Cortex of kidney (tissue), 1 donor: ENCODE measurements at places on chromosomes 7 and 10.

DNA sequence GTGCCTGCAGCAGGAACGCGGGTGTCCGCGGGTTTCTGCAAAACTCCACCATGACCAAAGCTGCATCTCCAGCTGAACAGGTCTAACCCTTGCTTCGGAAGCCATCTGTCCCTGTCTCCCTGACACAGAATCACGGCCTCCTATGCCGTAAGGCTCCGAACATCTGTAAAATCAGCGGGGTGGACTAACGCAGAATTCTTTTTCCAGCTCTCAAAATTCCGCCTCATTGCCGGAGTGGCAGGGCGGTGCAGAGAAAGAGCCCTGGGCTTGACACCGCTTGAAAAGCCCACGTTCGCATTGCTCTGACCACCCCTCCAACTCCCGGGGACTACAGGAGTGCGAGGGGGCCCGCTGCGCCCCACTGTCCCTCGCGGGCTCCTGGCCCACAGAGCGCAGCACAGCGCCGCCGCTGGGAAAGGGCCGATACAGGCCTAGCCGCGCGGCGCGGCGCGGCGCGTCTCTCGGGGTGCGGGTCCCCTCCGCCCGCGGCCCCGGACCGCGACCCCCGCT is 409 bp downstream of the DNMBP start:
- no peak for DNase-seq

DNA sequence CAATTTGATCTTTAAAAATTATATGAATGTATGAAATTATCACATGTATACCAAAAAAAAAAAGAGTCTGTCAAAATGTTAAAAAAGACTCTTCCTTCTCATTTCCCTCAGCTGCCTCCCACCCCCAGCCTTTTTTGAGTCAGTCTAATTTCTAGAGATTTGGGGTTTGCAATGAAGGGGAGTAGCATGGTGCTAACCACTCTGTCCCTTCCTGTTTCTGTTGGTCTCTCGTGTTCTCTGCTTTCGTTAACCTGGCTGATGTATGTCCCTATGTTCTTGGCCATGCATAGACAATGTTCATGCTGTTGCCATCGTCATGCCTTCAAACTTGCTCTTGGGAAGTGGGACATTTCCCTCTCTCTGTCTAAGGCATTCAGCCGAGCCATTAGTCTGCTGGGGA is 474.1 kb downstream of the LRMDA start:
- DNase-seq: no peak

DNA sequence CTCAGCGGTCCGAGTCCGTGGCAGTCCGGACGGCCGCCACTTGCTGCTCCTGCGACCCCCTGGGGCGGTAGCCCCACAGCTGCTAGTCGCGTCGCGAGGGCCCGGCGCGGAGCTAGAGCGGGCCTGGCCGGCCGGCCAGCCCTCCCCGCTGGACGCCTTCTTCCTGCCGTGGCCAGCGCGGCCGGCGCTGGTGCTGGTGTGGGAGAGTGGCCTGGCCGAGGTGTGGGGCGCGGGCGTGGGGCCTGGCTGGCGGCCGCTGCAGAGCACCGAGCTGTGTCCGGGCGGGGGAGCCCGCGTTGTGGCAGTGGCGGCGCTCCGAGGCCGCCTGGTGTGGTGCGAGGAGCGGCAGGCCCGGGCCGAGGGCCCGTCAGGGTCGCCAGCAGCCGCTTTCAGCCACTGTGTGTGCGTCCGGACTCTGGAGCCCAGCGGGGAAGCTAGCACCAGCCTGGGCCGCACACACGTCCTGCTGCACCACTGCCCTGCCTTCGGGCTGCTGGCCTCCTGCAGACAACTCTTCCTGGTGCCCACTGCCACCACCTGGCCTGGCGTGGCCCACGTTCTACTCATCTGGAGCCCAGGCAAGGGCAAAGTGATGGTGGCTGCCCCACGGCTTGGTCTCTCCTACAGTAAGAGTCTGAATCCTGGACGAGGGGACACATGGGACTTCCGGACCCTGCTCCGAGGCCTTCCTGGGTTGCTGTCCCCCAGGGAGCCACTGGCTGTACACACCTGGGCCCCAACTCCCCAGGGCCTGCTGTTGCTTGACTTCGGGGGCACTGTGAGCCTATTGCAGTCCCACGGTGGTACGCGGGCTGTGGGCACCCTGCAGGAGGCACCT is 631 bp downstream of the HPS6 start:
- DNase-seq: no peak

- DNase-seq: no peak
Observed at GRCh38 chr10:49139028-49139845, 5.4 kb upstream of the FAM170B start.

DNA sequence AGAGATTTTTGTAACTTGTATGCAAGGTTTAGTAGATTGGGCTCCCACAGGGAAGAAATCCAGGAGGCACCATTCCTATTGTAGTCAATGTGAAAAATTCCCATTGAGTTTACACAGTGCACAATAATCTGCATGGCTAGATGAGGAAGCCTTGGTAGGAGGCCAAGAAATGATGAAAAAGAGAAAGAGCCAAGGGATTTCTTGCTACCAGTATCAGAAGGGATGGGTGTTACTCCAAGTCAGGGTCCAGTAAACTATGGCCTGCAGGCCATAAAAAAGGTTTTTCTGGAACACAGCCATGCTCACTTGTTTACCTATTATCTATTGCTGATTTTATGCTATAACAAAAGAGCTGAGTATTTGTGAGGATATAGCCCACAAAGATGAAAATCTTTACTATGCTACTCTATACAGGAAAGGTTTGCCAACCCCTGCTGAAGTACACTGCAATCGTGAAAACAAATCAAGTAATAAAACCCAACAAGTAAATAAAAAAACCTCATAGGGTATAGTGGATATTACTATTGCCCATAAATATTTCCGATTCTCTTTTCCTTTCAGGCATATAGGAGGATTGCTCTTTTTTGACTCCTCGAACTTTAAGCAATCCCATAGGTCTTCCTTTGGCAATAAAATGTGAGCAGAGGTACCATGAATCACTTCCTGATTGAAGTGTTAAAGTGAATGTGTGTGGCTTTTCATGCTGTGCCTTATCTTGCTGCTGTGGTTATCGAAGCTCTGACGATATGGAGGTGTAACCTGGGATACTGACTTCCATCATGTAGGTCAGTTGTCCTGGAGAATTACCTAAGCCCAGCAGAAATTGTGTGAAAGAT is 256.3 kb upstream of the MAGI2 start:
- DNase-seq: no peak

- no peak for DNase-seq
Observed at GRCh38 chr10:21057989-21058388, 160.9 kb upstream of the NEBL start.

DNA sequence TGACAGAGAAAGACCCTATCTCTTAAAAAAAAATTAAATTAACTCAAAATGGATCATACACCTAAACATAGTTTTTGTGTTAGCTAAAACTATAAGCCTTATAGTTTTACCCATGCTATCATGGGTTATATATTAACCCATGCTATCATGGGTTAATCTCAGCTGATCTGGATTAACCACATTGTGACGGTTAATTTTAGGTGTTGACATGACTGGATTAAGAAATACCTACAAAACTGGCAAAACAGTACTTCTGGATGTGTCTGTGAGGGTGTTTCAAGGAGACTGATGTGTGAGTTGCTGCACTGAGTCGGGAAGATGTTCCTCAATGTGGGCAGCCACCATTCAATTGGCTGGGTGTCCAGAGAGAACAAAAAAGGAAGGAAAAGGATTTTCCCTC is 44.3 kb upstream of the FXYD4 start:
- DNase-seq: no peak

DNA sequence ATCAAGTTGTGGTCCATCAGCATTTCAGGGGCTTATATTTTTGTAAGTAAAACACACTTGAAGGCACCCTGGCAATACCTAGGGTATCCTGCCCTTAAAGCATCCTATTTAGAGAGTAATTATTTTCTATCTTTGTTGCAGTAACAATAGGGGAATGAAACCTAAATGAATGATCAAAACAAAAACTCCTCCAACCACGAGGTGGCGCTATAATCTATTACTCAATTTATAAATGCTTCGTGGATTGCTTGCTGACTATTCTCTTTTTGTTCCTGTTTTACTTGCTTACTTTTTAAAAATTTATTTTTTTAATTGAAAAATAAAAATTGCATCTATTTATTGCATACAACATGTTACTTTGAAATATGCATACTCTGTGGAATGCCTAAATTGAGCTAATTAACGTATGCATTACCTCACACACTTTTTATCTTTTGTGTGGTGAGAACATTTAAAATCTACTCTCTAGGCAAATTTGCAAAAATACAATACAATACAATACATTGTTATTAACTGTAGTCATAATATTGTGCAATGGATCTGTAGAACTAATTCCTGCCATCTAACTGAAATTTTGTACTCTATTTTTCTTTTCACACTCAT is 147.7 kb upstream of the BMPER start:
- no peak for DNase-seq

GRCh38 chr10:120612756-120613155 is 155.7 kb downstream of the PLPP4 start:
- DNase-seq: no peak
